ENCODE measurements at places on chromosomes 7 and 10.

GRCh38 chr7:124257638-124258308, 224.9 kb upstream of the TMEM229A start:
- DNase-seq: no peak

DNA sequence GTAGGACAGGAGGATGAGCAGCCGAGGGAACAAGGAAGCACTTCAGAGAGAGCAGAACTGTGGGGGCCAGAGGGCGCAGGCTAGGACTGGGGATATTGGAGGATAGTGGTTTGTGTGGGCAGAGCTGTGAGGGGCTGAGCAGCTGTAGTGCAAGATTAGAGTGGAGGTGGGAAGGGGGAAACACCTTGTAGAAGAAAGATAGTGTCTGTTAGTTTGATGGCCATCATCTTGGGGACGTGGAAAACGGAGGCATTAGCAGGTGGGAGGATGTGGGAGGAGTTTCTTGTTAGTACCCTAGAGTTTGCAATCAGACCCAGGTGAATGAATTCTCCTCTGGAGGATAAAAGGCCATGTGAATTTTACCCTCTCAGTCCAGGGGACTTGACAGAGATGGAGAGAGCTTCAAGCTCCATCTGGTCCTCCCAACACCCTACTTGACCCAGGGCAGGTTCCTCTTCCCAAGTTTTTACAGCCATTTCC, 34.0 kb downstream of the PRSS2 start:
- no peak for DNase-seq

GRCh38 chr10:72417971-72418370, 63.3 kb upstream of the DNAJB12 start:
- no peak for DNase-seq

GRCh38 chr7:104142147-104142546, 65.7 kb downstream of the ORC5 start:
- peak; percentile 54 for DNase-seq

GRCh38 chr10:98463016-98463415, 16.3 kb upstream of the HPS1 start:
- DNase-seq: no peak

- DNase-seq: peak; percentile 6
Observed at GRCh38 chr10:117217196-117217761, 20.0 kb downstream of the KCNK18 start.

GRCh38 chr10:128614802-128615553, 488.8 kb upstream of the MKI67 start:
- no peak for DNase-seq

- DNase-seq: no peak
Observed at GRCh38 chr10:101993651-101994200, 62.2 kb downstream of the ARMH3 start.

DNA sequence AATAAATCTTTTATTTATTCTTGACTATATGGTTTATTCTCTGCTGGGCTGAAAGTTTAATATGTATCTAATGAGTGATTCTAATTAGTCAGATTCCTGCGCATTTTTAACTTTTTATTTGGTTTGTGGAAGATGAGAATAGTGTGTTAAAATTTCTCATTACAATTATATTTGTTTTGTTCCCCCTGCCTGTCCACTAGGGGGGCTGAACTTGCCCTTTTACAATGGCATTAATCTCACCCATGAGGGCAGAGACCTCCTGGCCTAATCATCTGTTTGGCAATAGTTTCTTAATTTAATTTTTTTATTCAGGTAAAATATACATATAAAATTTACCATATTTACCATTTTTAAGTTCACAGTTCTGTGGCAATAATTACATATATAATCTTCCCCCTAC, 278.5 kb upstream of the NPY start:
- DNase-seq: no peak

GRCh38 chr10:124647421-124648130, 96.6 kb downstream of the FAM53B start:
- DNase-seq: peak; percentile 57

DNA sequence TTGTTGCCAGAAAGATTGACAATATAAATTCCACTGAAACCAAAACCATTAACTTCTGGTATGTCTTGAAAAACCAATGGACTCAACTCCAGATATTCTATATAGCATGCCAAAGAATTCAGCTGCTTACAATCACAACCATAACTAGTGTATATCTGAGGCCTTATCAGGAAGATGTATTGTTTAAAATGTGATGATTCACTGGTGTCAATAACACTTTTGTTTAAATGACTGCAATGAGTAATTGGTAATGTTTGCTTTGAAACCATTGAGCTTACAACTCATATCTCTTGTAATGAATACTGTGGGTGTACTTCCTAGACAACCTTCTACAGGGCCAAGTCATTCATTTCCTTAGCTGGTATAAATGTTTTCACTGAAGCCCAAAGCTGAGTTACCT, 727.9 kb upstream of the KCND2 start:
- peak; percentile 44 for DNase-seq

- DNase-seq: no peak
Observed at GRCh38 chr7:70178787-70179186, 580.5 kb downstream of the AUTS2 start.

GRCh38 chr10:43867667-43868565, 219.2 kb upstream of the ZNF32 start:
- peak; percentile 74 for DNase-seq

DNA sequence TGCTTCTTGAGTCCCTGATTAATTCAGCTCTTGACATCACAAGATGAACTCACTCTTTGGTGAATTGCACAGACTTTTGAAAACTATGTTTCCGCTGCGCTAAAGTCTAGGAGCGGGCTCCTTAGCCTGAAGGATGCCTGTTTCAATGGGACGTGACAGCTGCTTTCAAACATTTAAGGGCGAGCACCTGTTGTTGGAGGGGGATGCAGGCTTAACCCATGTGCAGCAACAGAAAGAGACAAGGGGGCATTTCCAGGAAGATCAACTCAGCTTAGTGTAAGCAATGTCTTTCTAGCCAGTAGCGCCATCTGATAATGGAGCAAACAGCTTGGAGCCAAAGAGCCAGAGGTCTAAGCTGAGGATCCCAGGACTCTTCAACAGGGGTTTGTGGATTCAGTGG, 8.4 kb upstream of the PFKFB3 start:
- DNase-seq: no peak

- DNase-seq: peak; percentile 77
Observed at GRCh38 chr10:116796910-116797513, 52.3 kb upstream of the ENO4 start.

DNA sequence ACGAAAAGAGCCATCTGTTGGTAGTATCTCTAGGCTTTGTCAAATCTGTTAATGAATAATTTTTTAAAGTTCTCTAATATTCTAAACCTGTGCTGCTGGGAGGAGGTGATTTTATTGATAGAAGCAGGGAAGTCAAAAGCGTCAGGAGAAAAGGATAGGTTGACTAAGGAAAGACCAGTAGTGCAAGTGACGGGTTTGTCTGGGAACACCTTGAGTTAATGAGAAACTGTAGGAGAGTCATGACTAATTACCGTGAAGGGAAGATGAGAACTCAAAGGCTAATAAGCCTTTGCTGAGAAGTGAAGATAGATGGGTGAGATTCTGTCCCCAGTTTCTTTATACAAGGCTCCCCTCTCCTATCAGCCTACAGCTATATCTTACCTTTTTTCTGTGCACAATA, 5.0 kb upstream of the PDK4 start:
- DNase-seq: no peak

DNA sequence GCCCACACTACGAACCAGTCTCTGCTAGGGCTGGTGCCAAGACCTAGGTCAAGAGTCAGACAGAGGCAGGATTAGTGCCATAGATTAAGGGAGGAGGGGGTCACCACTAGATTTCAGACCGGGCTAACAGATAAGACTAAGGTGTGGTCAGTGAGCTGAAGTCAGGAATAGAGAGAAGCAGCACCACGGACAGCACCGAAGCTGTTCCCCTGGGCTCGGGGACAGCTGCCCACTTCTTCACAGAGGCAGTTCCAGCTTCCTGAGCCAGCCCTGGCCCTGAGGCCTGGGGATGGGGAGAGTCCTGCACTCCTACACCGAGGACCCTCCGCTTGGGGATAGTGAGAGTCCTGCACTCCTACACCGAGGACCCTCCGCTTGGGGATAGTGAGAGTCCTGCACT, 11.2 kb upstream of the JAKMIP3 start:
- no peak for DNase-seq

DNA sequence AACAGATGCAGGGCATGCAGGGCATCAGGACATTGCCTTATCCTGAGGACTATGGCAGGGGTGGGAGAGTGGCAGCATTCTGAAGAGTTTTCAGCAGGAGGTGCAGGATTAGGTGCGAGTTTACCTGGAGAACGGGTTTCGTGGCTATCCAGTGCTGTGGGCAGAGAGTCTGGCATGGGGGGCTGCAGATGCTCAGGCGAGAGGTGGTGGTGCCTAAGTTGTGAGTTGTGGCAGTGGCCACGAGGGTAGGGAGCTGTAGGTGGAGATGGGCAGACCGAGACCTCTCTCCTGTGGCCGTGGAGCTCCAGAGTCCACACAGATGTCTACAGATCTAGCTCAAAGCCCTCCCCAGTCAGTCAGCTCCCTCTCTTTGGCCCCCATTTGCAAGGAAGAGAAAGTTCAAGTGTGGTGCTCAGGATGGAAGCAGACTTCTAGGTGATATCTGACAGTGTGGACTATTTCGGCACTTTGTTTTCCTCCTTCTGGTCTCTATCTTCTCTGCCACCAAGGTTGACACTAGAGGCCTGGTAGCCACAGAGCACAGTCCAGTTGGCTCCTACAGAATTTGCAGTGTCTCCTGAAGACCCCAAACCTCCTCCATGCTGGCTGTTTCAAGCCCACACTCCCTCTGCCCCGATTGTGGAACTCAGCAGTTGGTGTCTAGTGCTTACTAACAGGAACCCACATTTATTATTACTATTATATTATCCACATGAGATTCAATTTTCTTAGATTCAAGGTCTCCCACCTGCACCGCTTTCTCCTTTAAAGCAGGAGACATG, 955.7 kb upstream of the ZNF722 start:
- no peak for DNase-seq

DNA sequence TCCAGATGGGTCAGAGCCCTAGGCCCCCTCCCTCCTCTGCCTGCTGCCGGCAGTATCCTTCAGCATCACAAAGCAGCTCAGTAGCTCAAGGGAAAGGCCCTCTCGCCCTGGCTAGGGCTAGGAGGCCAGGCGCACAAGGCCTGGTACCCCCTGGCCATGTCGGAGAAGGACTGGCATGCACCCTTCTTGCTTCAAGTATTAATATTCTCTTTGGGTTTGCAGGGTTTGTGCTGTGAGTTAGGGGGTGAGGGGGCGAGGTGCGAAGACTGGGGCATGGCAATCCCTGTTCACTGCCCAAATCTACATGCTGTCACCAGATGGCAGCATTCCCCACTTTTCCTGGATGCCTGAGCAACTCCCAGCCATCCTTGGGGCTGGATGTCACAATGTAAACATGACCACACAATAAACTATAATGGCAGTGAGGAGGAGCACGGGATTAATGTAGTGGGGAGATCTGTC, 105.2 kb downstream of the NEURL1 start:
- peak; percentile 82 for DNase-seq

GRCh38 chr7:82325416-82325815, 118.2 kb downstream of the CACNA2D1 start:
- DNase-seq: no peak

DNA sequence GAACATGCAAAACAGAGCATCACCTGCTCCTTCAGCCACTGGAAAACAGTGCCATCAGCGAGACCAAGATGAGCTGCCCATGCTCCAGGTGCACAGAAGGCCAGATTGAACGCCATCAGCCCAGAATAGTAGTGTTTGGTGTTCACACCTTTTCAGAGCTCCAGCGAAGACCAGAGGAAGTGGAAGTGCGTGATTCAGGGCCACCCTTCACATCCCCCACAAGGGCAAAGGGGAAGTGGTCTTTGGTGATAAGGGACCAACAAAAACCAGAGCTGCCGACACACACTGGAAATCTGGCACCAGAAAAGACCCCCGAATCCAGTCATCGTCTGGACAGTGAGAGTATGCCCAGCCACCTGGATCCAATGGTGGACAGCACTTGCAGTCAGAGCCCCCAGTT, 29.5 kb upstream of the TMEM72 start:
- no peak for DNase-seq

DNA sequence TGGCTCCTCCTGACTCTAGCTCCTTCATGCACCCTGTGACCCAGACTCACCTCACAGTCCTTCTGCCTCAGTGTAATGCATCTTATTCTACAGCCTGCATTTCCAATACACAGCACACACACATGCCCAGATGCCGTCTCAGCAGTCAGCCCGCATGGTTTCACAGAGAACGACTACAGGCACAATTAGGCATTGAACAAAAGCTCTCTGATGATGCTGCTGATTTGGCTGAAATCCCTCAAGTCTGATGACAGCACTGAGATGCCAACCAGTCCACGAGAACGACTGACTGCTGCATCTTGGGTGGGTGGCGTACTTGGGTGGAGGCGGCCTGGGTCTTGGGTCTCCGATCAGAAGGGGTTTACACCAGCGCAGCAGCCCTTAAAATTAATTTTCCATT, 200.4 kb downstream of the TAX1BP1 start:
- no peak for DNase-seq

- no peak for DNase-seq
Observed at GRCh38 chr7:44066494-44067063, 1.2 kb upstream of the PGAM2 start.

DNA sequence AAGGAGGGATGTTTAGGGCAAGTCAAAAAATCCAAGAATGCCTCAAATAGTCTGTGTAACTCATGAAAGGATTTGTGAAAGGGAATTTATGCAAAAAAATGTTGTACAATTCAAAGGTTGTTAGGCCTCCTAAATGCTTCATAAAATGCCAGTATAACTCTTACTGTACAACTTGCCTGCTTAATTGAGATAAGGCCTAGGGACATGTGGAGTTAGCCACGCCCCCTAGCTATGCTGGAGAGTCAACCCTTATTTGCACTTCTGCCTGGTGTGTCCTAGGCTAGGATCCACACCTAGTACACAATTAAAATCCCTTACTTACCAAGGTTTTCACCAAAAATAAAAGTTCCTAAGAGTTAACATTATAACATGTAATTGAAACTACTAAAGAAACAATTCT, 77.2 kb downstream of the ZNF680 start:
- no peak for DNase-seq

- peak; percentile 99 for DNase-seq
Observed at GRCh38 chr10:80472234-80473095, 18.4 kb downstream of the TSPAN14 start.

- peak; percentile 49 for DNase-seq
Observed at GRCh38 chr10:112269266-112269665, 13.9 kb upstream of the TECTB start.

- no peak for DNase-seq
Observed at GRCh38 chr7:108441392-108441955, 14.8 kb downstream of the NRCAM start.

- DNase-seq: no peak
Observed at GRCh38 chr10:110045772-110046171, 38.0 kb downstream of the ADD3 start.

GRCh38 chr10:122348512-122348911, 26.0 kb upstream of the PLEKHA1 start:
- DNase-seq: no peak

DNA sequence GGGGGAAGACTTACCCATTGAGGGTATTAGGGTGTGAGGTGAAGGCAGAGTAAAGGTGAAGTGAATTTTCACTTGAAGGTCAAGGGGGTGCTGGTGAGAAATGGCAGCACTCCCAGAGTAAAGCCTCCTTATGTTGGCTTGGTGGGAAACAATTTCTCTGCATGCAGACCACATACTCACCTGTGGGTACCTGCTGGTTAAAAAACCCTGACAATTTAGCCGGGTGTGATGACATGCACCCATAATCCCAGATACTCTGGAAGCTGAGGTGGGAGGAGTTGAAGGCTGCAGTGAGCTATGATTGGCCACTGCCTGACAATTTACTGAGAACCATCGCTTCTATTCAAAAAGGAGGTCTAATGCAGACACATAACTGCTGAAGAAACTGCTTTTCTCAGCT, 5.5 kb downstream of the DNAJB9 start:
- no peak for DNase-seq

Data from cardiac fibroblast (primary cell).